ENCODE measurements at places on chromosomes 7 and 10. TPM values are rescaled to one million over a fixed set of nuclear protein-coding genes. Genes with fewer than 3 reads are reported as not detected.

The CAV1 gene
- 296 TPM for total RNA-seq

The MYH16 gene
- not detected for total RNA-seq

The CDHR1 gene
- 5.1 TPM for total RNA-seq

GRCh38 chr7:37224746-37225145 lies 223.9 kb downstream of the ELMO1 start:
- H3K4me1 ChIP-seq: no peaks in the 10 kb centered on the region
- no peaks in the 10 kb centered on the region for H3K36me3 ChIP-seq

Data from chondrocyte (in vitro differentiated cells).